ENCODE measurements at places on chromosomes 1 and 21.

- no peak for DNase-seq
Observed at GRCh38 chr21:46243960-46244361, 15.4 kb upstream of the LSS start.

- peak; percentile 40 for DNase-seq
Observed at GRCh38 chr1:202144402-202145067, at the start of gene ARL8A. ARL8A (minus strand) TSS chr1:202144737; CDS start chr1:202144572, 165 bp downstream.

- DNase-seq = no peak
Observed at GRCh38 chr1:116913941-116914340, 4.2 kb downstream of the PTGFRN start.

GRCh38 chr1:230186003-230186863 lies 119.2 kb downstream of the GALNT2 start:
- peak; percentile 70 for DNase-seq

DNA sequence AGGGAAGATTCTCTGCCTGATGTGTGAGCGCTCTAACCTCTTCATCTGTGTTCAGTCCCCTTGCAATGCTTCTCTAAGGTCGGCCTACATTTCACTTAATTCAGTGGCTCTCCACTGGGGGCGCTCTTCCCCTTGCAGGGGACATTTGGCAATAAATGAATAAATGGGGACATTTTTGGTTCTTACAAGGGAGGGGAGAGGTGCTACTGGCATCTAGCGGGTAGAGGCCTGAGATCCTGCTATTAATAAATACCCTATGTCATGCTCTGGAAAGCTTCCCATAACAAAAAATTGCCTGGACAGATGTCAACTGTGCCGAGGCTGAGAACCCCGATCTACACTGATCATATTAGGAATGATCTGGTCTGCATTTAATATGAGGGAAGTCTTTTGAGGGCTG lies 25.9 kb upstream of the DNAJC11 start:
- peak; percentile 53 for DNase-seq

- DNase-seq = peak; percentile 87
Observed at GRCh38 chr1:150567717-150568593, 11.5 kb downstream of the MCL1 start.

GRCh38 chr21:46055863-46056281 lies 42.0 kb upstream of the COL6A2 start:
- peak; percentile 60 for DNase-seq

DNA sequence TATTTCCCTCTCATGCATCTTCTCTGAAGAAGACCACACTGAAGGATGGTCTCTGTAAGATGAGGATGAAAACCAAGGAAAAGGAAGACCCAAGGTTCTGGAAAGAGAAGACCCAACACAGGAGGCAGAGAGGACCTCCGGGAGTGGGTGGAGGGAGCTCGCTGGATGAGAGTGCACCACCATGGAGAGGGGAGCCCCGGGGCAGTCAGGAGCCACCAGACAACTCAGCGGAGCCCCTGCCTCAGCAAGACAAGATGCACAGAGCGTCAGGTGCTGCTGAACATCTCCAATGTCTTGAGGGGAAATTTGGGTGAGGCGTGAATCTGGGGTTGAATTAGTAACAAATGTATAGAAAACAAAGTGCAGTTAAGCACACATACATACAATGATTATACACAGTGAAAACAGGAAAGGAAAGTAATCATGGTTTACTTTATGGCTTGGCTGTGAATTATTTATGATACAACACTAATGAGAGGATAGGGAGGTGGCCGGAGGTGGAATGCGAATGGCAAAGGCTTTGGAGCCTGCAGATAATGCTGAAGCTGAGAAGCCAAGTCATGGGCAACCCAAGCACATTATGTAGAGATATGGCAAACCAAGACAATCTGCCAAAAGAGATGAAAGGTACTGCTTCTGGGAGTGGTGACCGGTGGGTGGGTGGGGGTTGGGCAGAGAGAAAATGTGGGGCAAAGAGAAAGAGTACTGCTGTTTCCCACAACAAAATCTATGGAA lies 80.4 kb upstream of the EDN2 start:
- DNase-seq = no peak

Measured in RPMI7951 (cell line).